Activated CD8-positive, alpha-beta T cell treated with anti-CD3 and anti-CD28 coated beads for 36 hours (primary cell): ENCODE measurements at places on chromosomes 13 and 19. TPM values are rescaled to one million over a fixed set of nuclear protein-coding genes. Genes with fewer than 3 reads are reported as not detected.

DNA sequence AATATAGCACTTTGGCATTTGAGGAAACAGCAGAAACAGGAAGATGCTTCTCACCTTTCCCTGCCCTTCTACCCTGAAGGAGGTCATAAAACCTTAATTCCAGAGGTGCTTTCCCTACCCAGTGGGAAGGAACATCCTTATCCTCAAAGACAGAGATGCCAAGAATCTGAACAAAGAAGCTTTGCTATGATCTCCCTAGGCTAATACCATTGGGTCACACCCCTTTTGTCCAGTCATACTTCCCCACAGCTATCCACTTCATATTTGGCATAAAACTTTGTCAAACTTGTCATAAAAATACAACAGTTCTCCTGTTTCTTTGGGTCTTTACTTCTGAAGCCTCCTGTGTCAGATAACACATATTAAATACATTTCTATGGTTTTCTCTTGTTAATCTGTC, 21.7 kb upstream of the RXFP2 start:
- H3K4me1 ChIP-seq, result no peaks in the 10 kb centered on the region
- no peak overlapping the region for H3K4me3 ChIP-seq
- H3K36me3 ChIP-seq, result no peaks in the 10 kb centered on the region
- peaks cover 8% of the 10 kb centered on the region for H3K27me3 ChIP-seq
- DNase-seq, result no peak

DNA sequence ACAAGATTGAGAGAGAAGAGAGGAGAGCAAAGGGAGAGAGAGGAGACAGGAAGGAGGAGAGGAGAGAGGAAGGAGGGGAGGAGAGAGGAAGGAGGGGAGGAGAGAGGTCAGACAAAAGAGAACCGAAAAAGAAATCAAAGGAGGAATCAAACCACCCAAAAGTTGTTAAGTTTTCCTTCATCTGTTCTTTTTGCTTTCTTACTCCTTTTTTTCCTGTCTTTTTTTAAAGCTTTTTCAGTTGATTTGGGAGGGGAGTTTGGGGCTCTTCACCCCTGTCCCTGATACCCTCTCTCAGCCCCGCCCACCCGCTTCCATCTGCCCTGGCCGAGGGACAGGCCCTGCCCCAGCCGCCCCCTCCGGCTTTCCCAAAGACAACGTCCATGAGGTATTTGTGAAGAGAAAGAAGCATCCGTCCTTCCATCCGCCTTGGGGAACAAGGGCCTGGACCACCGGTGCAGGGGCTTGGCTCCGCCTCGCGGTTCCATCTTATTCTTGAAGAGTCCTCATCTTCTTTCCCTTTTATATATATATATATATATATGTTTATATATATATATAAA, 13.3 kb downstream of the ZNF574 start:
- H3K27ac ChIP-seq, result no peak overlapping the region
- H3K4me1 ChIP-seq, result peaks cover 28% of the 10 kb centered on the region
- peaks cover 18% of the 10 kb centered on the region for H3K36me3 ChIP-seq
- no peak overlapping the region for H3K4me3 ChIP-seq
- DNase-seq, result no peak
- H3K27me3 ChIP-seq, result no peaks in the 10 kb centered on the region

GRCh38 chr19:41533671-41534215, 42.2 kb upstream of the CEACAM21 start:
- no peak for DNase-seq
- peak overlapping the region; percentile 54 for H3K4me3 ChIP-seq
- peaks cover 17% of the 10 kb centered on the region for H3K27me3 ChIP-seq
- peaks cover 20% of the 10 kb centered on the region for H3K36me3 ChIP-seq

- H3K36me3 ChIP-seq, result no peaks in the 10 kb centered on the region
- peak; percentile 83 for DNase-seq
- H3K27ac ChIP-seq, result no peak overlapping the region
- no peak overlapping the region for H3K4me3 ChIP-seq
- H3K27me3 ChIP-seq, result peaks cover 3% of the 10 kb centered on the region
- H3K4me1 ChIP-seq, result peaks cover 14% of the 10 kb centered on the region
Observed at GRCh38 chr19:2636897-2637683, 65.4 kb downstream of the GNG7 start.

DNA sequence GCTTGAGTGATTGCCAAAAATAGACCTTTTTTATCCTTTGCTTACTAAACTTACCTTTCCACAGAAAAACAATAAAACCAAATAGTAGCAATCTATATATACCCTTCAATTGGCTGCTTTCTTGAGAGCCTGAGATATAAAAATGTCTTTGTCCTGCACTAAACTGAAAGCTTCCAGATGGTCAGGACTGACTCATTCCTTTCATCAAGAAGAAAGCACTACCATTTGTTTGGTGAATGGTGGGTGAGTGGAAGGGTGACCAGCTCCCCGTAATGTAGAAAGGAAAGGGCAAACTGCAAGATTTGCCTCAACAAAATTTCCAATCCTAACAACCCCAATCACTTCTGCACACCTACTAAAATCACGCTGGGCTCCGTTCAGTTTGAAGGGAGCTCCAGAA, 67.8 kb downstream of the SACS start:
- H3K4me1 ChIP-seq, result peaks cover 2% of the 10 kb centered on the region
- peaks cover 69% of the 10 kb centered on the region for H3K36me3 ChIP-seq
- H3K4me3 ChIP-seq, result no peak overlapping the region
- no peak overlapping the region for H3K27ac ChIP-seq

Gene CILP2
- 0.31 TPM for total RNA-seq

Gene CYP2F1
- total RNA-seq, result not detected

Gene SULT2A1
- total RNA-seq, result not detected

Gene DMWD
- 26.0 TPM for total RNA-seq

GRCh38 chr13:110236831-110237261, 70.1 kb downstream of the COL4A1 start:
- H3K4me3 ChIP-seq, result no peak overlapping the region

DNA sequence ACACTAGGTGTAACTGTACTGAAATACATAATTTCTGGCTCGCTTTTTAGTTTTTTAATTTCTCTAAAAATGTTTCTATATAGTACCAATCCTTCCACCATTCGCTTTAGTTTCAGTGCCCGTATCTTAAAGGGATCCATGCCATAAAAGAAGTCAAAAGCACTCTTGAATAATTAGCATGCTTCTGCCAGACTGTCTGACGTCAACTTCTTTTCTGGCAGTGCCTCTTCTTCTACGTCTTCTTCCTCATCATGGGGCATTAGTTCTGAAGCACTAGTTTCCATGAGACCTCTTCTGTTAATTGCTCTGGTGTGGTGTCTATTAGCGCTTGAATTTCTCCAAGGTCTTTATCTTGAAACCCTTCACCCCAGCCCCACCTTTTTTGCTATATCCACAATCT, 93.8 kb upstream of the DOCK9 start:
- H3K27ac ChIP-seq, result no peak overlapping the region
- no peaks in the 10 kb centered on the region for H3K27me3 ChIP-seq
- no peak for DNase-seq
- H3K4me3 ChIP-seq, result no peak overlapping the region

Gene SCN1B
- total RNA-seq, result 0.90 TPM

Gene EMP3
- total RNA-seq, result 189 TPM

GRCh38 chr19:29715701-29716581, 880 bp upstream of the C19orf12 start:
- peak overlapping the region; percentile 97 for H3K4me3 ChIP-seq
- peak; percentile 52 for DNase-seq
- no peaks in the 10 kb centered on the region for H3K27me3 ChIP-seq

GRCh38 chr19:42628411-42629140, 33.9 kb upstream of the CEACAM8 start:
- peaks cover 16% of the 10 kb centered on the region for H3K4me1 ChIP-seq
- peak overlapping the region; percentile 74 for H3K27ac ChIP-seq
- peaks cover 21% of the 10 kb centered on the region for H3K27me3 ChIP-seq

DNA sequence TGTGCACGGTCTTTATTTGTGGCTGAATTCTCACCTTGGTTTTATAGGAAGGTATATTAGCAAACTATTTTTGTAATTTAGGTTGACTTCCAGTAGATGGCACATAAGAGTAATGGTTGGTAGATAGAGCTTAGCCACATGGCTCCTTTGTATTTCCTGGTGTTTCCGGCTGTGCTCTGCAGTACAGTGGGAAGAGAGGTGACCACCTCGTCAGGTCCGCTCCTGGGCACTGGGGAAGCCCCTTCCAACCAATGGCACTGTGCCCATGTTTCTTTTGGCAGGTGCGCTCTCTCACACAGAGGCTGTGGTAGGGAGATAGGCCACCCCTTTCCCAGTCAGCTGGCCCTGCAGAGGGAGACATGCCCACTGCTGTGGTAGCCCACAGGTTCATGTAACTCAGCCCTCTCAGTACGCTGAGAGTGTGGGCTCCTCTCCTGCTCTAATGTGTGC, 74.3 kb upstream of the ATP12A start:
- no peak for DNase-seq
- H3K27ac ChIP-seq, result peak overlapping the region; percentile 41

DNA sequence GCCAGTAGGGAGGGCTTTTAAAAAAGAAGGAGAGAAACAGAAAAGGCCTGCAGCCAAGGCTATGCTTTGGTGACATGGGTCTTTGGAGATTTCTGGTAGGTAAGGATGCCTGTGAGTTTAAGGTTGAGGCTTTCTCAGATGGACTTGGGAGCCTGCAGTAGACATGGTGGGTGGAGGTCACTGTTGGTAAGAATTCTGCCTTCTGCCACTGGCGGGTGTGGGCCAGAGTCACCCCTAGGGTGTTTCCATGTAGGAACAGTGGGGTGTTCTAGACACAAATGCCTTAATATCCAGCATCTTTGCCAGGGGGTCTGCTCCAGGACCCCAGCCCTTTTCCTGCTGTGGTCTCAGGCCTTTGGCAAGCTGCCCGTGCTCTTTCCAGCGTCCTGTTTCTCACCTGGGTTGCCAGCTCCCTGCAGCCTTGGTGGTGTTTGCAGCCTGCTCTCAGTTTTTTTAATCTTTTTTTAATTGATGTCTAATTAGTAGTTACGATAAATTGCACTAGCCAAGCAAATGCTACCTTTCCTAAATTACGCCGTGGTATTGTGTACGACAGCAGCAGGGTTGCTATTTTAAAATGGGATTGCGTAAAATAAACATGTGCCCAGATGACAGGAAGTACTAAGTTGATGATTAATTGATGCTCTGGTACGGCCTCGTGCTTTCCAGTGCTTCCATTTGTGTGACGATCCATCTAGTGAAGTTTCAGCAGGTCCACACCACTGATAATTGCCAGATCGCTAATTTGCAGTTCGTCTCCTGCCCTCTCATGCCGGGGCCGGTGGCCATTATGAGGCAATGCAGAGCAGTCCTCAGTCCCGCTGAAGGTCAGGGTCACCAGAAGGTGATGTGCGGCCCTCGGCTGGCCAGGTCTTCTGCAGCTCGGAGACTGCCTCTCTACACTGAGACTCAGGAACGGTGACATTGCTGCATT, 35.3 kb upstream of the NPAS1 start:
- no peaks in the 10 kb centered on the region for H3K36me3 ChIP-seq
- peaks cover 20% of the 10 kb centered on the region for H3K4me1 ChIP-seq
- H3K4me3 ChIP-seq, result no peak overlapping the region
- no peaks in the 10 kb centered on the region for H3K27me3 ChIP-seq

Gene CRTC1
- 4.5 TPM for total RNA-seq

- no peaks in the 10 kb centered on the region for H3K4me1 ChIP-seq
- DNase-seq, result no peak
- no peak overlapping the region for H3K27ac ChIP-seq
- no peak overlapping the region for H3K4me3 ChIP-seq
- no peaks in the 10 kb centered on the region for H3K27me3 ChIP-seq
Observed at GRCh38 chr13:67769063-67769986, 539.2 kb upstream of the PCDH9 start.

Gene FFAR3
- total RNA-seq, result 1.2 TPM

DNA sequence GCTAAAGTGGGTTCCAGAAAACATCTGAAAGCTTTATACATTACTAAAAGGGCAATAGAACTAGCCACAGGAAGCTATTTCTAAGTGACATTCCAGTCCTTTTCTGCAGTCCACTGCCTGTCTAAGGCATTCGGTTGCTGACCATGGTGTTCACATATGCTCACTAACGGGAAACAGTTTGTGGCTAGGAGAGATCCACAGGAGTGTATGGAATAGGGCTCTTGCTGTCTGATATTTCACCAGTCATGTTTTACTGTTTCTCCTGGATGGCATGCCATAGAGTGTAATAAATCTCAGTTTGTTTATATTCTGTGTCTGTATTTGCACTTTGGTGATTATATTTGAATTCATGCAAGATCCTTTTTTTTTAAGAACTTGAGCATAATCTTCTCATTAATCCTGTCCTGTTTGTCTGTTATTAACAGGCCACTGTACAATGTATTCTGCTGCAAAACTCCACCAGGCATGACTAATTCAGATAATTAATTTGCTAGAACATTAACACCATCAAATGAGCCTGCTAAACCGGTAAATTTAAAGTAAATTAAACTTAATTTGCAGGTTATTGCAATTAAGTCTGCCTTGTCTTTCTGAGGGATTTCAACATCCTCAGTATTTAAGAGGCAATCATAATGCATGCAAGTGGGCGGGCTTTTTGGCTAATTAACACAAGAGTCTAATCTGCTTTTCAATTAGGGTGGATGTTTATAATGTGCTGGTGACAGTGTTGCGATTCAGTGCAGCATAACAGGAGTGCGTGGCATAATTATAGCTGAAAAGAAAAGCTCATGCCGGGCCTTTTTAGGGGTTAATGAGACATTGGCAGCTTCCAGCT, 201.3 kb downstream of the POU4F1 start:
- peaks cover 6% of the 10 kb centered on the region for H3K27me3 ChIP-seq
- H3K27ac ChIP-seq, result no peak overlapping the region
- DNase-seq, result no peak
- H3K36me3 ChIP-seq, result no peaks in the 10 kb centered on the region
- no peak overlapping the region for H3K4me3 ChIP-seq

GRCh38 chr13:50452756-50453155, 390.7 kb downstream of the DLEU7 start:
- no peaks in the 10 kb centered on the region for H3K4me1 ChIP-seq
- no peak overlapping the region for H3K4me3 ChIP-seq
- H3K27ac ChIP-seq, result no peak overlapping the region
- DNase-seq, result no peak
- H3K36me3 ChIP-seq, result no peaks in the 10 kb centered on the region
- no peaks in the 10 kb centered on the region for H3K27me3 ChIP-seq

GRCh38 chr13:66195238-66195637, 1034.9 kb downstream of the PCDH9 start:
- DNase-seq, result no peak

Gene SIGLEC6
- not detected for total RNA-seq

GRCh38 chr19:43331435-43332010, 22.0 kb upstream of the CD177 start:
- H3K4me3 ChIP-seq, result no peak overlapping the region
- H3K27ac ChIP-seq, result no peak overlapping the region
- no peaks in the 10 kb centered on the region for H3K36me3 ChIP-seq
- no peak for DNase-seq

Gene EFNB2
- total RNA-seq, result 0.11 TPM
